ENCODE measurements at places on chromosomes 16 and 17.

DNA sequence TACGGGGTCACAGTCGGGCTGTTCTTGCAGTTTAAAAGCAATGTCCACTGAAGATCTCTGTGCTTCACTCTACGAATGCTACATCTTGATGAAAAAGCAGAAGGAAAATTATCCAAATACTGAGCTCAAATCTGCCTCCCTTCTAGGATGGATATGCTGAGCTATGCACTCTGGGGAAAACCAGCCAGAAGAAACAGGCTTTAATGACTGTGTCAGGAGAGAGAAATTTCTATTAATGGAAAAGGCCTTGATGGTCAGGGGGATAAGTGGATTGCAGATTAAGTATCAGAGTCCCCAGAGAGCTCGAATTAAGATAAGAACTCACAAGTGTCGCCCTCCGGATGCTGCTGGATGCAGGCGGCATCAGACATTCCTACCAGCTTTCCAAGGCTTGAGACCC, 39.6 kb upstream of the RCVRN start:
- DNase-seq: no peak

DNA sequence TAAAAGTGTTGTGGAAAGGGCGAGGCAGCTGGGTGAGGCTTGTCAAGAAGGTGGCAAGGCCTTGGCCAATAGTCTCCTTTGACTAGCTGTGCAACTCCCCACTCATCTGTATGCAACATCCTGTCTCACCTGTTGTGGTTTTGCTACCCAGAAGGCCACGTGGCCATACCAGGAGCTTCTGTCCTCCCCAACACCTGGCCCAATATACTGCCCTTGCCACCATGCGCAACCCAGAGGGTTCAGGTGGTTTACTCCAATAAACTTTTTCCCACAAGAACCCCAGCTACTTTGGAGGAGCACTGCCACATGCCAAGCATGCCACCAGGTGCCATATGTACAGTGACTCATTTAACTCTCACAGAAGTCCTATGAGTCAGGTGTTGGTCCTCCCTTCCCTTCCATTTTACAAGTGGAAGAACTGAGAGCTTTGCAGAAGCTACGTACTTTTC, 10.2 kb downstream of the MYO19 start:
- DNase-seq: no peak

GRCh38 chr16:67116388-67117311, 6.9 kb downstream of the PHAF1 start:
- no peak for DNase-seq

- DNase-seq: no peak
Observed at GRCh38 chr17:81081222-81082176, 46.5 kb downstream of the BAIAP2 start.

DNA sequence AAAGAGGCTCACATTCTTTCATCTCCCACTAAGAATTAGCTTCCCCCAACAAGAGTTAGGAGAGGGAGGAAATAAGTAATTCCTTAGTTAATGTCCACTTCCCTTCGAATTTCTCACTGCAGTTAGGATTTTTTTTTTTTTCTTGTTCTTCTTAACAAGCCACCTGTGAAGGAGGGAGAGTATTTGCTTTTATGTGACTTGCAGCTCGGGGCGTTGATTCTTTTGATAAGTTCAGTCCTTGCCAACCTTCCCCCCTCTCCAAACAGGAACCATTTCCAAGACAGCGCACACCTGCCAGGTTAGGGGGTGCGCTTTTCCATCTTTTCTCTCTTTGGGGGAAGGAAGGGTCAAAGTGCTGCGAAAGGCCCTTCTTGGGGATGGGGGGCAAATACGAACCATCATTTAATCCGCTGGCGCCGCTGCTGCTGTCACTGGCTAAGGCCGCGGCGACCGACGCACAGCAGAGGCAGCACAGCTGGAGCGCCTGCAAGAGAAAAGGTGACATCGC, 758 bp downstream of the ADAMTS18 start:
- DNase-seq: no peak

- DNase-seq: no peak
Observed at GRCh38 chr16:49621241-49622083, 234.4 kb downstream of the ZNF423 start.

- peak; percentile 84 for DNase-seq
Observed at GRCh38 chr17:41322094-41322902, 6.8 kb upstream of the KRTAP17-1 start.

DNA sequence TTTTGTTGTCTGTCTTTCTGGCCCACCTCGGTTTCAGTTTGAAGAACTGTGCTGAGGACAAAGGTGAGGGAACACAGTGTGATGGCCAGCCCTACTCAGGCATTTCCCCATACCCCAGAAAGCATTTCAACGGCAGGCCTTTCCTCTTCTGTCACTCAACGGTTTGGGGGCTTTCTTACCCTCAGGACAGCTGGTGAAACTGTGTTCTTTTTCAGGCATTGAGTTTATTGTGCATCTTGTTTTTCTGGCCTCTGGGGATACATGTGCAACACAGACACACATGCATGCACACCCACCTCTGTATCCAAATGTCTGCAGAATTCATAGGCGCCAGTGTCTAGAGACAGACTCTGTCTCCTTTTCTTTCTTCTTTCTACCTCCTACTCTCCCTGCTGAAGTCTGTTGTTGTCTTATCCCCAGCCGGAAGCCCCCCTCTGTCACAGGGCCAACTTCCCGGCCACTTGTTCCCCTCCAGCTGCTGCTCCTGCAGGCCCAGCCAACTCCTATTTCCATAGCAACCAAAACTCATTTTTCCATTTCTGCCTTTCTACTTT, 17.0 kb downstream of the CHD9 start:
- no peak for DNase-seq

- no peak for DNase-seq
Observed at GRCh38 chr16:57940382-57940966, 30.5 kb downstream of the CNGB1 start.

- DNase-seq: no peak
Observed at GRCh38 chr17:35927714-35928113, 2.9 kb downstream of the RDM1 start.

All from T47D (cell line).